ENCODE measurements at places on chromosomes 1 and 21.

GRCh38 chr1:182149411-182149965, 88.0 kb upstream of the ZNF648 start:
- DNase-seq = no peak

DNA sequence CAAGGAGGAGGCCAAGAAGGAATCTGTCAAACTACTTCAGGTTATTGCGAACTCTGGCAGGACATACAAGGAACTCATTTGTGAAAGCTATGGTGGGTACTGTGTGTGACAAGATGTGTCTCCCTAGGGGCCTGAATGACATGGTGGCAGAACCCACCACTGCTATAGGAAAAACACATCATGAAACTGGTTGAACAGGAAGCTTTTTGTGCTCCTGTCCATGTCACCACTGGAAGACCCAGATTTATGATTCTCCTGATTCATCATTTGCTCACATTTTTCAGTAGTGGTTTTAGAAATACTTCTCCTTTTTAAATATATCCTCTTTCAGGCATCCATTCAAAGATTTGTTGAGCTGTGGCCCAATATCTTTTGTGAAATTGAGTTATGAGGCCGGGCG, 23.6 kb downstream of the ARMH1 start:
- no peak for DNase-seq

- DNase-seq = no peak
Observed at GRCh38 chr1:12620488-12620865, 2.5 kb upstream of the DHRS3 start.

- DNase-seq = no peak
Observed at GRCh38 chr1:24751833-24752232, 6.6 kb downstream of the CLIC4 start.

DNA sequence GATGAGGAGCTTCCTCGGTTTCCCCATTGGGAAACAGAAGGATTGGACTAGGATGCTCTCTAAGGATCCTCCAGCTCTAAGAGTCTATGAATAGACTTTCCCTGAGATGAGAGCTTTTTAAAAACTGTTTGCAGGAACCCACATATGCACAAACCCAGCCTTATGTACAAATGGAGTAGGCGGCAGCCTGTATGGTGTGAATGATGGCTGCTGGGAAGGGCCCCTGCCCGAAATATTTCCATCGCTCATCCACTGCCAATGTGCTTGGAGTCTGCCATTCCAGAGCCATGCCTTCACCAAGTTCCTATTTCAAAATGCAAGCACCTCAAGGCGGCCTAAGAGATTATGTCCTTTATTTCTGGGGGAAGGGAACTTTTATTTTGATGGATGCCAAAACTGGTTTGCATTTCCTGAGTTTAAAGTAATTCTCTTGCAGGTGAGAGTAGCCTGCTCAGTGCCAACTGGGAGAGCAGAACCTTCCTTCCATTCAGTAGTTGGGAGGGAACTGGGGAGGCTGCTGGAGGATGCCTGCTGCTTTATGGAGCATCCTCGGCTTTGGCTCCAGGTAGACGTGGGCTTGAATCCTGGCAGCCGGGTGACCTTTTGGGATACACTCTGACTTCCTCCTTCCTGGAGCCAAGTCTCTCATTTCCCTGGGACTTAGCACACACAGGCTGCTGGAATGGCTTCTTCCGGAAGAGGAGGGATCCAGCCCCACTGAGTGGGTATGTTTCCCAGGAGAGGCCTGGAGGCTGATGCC, 165.9 kb downstream of the ACTL8 start:
- DNase-seq = no peak
